Osteoblast (primary cell): ENCODE measurements at places on chromosomes 5 and 9. TPM values are rescaled to one million over a fixed set of nuclear protein-coding genes. Genes with fewer than 3 reads are reported as not detected.
A peak's percentile ranks its signal among the peaks of the same experiment; 100 is the strongest.

BARHL1 gene
- total RNA-seq, result not detected in 2 replicates

C9orf43 gene
- total RNA-seq, result 0.36 and 0.88 TPM in 2 replicates

PCA3 gene
- under 0.01 and 0.36 TPM in 2 replicates for total RNA-seq

FLT4 gene
- total RNA-seq, result not detected in 2 replicates

IFNA21 gene
- total RNA-seq, result not detected in 2 replicates

CAMK2A gene
- 0.36 and 0.88 TPM in 2 replicates for total RNA-seq

LMBRD2 gene
- total RNA-seq, result 11.5 and 13.8 TPM in 2 replicates

- DNase-seq, result peak; percentile 92
These were observed 24.6 kb downstream of the GFPT2 start for GRCh38 chr5:180328296-180329137.

- no peak for DNase-seq
These were observed 6.6 kb downstream of the GALNT10 start for GRCh38 chr5:154196955-154197652.

- peak; percentile 84 for DNase-seq
These were observed 400.0 kb downstream of the ARRDC3 start for GRCh38 chr5:90983148-90983547.

GRCh38 chr9:117744369-117744768, 40.2 kb downstream of the TLR4 start:
- peak; percentile 50 for DNase-seq

GRCh38 chr5:174413567-174414314, 310.6 kb upstream of the MSX2 start:
- DNase-seq, result no peak

DNA sequence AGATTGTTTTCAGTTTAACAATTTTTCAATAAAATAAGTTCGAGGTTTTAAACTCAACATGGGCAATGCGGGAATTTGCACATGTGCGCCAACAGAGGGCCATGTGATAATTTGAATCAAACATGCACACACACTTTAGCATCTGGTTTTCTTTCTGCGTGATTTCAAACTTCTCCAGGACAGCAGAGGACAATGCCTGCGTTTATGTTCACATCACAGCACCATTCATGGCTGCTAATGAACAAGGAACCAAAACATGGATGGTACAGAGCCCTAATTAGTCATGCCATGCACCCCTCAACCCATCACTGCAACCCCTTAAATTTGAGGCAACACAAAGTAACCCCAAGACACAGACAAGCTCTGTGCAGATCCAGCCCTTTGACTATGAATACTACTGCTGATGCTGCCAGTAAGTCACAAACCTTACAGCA, 2.8 kb downstream of the SHC3 start:
- DNase-seq, result no peak

- peak; percentile 97 for DNase-seq
These were observed at the start of gene MED7 for GRCh38 chr5:157142317-157143126. TSS of gene MED7 (minus strand) at chr5:157142865. CDS start at chr5:157139431, 3,434 bp downstream.

DNA sequence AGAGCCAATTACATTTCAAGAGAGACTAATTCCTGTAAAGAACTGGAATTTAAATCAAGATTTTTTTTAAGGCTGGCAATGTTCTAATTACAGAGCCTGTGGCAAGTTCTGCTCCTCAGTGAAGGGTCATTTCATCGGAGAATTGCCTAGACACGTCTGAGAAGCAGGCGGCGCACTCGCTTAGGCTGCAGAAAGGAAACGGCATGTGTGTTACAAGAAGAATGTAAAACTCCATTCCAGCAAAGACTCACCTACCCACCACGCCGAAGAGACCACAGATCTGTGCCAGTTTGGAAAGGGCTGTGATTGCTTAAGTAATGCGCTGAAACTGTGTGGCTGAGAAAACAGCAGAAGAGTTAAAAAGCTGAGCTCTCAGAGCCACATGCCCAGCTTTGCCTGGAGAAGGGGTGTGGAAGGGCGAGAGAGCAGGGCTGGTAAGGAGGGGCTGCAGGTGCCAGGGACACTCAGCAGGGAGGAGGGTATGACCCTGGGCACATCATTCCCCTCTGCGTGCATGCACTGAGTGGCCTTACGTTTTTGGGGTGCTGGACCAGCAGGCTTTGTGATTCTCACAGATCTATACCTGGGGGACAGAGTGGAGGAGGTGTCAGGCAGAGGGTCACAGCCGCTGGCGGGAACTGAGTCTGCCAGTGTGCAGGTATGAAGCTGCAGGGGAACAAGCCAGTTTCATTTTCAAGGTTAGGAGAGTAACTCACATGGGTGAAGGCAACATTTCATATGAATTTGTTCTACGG, 17.8 kb upstream of the SLC25A51 start:
- DNase-seq, result peak; percentile 31

DNA sequence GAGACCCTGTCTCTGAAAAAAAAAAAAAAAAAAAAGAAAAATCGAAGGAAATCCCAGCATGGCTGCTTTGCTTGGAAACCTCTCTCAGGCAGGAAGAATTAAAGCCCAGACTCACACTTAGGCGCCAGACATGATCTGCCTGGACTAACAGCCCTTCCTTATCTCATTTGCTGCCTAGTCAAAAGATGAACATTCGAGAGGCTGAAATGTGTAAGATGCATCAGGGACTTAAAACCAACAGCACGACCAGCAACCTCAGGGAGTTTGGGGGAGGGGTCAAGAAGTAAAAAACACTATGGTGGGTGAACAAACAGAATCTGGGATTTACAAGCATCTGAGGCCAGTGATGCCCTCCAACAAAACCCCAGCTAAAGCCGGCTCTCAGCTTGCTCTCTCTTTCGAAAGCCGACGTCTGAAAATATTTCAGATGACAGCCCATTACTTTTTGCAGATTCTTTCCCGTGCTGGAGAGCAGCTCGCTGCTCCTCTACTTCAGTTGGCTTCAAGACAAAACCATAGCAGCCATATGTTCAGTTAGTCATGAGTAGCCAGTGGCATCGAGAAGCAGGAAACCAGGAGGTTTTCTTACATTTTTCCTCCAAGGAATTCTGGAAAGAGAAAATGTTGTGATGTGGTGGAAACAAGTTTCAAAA, 249.9 kb downstream of the MARCHF11 start:
- DNase-seq, result peak; percentile 92

- DNase-seq, result no peak
These were observed 699.9 kb downstream of the MTRR start for GRCh38 chr5:8568858-8569257.

- no peak for DNase-seq
These were observed 77.5 kb downstream of the TRIO start for GRCh38 chr5:14220642-14221041.
